A549 treated with Hydrocortisone at 1 μM for 4 hours (cell line): ENCODE measurements at places on chromosomes 2 and 18. TPM values are rescaled to one million over a fixed set of nuclear protein-coding genes. Genes with fewer than 3 reads are reported as not detected.

The SEPTIN2 gene
- total RNA-seq = 232 to 336 TPM (median 263 TPM) in 5 replicates

The INPP5D gene
- 0.43 to 0.69 TPM (median 0.54 TPM) in 5 replicates for total RNA-seq

The G6PC2 gene
- total RNA-seq = not detected in 5 replicates

The LRRTM1 gene
- total RNA-seq = not detected in 5 replicates

The KIF1A gene
- 0.74 to 1.4 TPM (median 0.84 TPM) in 5 replicates for total RNA-seq

The PARD3B gene
- 0.61 to 1.5 TPM (median 0.94 TPM) in 5 replicates for total RNA-seq

The FNDC4 gene
- total RNA-seq = 3.5 to 5.8 TPM (median 4.4 TPM) in 5 replicates

The SLC9A2 gene
- total RNA-seq = 2.8 to 3.8 TPM (median 3.0 TPM) in 5 replicates

The DRC1 gene
- 0.21 to 0.45 TPM (median 0.30 TPM) in 5 replicates for total RNA-seq

The ERBB4 gene
- not detected in 5 replicates for total RNA-seq

The BMP10 gene
- total RNA-seq = not detected in 5 replicates

The NETO1 gene
- total RNA-seq = not detected in 5 replicates

The MAP3K19 gene
- not detected in 5 replicates for total RNA-seq

The GALNT14 gene
- total RNA-seq = 43.9 to 46.3 TPM (median 45.4 TPM) in 5 replicates

The HEATR5B gene
- 5.6 to 9.0 TPM (median 7.2 TPM) in 5 replicates for total RNA-seq

The TUBA3D gene
- 5.1 to 10.0 TPM (median 5.8 TPM) in 5 replicates for total RNA-seq

The MYL1 gene
- not detected in 5 replicates for total RNA-seq

The PROC gene
- total RNA-seq = 4.1 to 5.5 TPM (median 4.7 TPM) in 5 replicates

The GRHL1 gene
- total RNA-seq = 0.72 to 1.2 TPM (median 0.84 TPM) in 5 replicates

The IL18R1 gene
- 1.0 to 1.4 TPM (median 1.2 TPM) in 5 replicates for total RNA-seq

The REG3G gene
- total RNA-seq = not detected in 5 replicates

The ATG9A gene
- 37.7 to 55.7 TPM (median 44.1 TPM) in 5 replicates for total RNA-seq

The KCNF1 gene
- total RNA-seq = 21.4 to 40.2 TPM (median 30.3 TPM) in 5 replicates

The LRATD1 gene
- 0.05 to 0.10 TPM (median 0.10 TPM) in 5 replicates for total RNA-seq

The UGT1A10 gene
- total RNA-seq = 0.08 to 0.09 TPM in 2 of 5 replicates, not detected in the others

The SLC9A4 gene
- not detected in 5 replicates for total RNA-seq

The TMEM247 gene
- total RNA-seq = not detected in 5 replicates

The KHK gene
- total RNA-seq = 8.7 to 10.9 TPM (median 9.3 TPM) in 5 replicates

The EMILIN1 gene
- 0.32 to 0.55 TPM (median 0.48 TPM) in 5 replicates for total RNA-seq

The PUM2 gene
- total RNA-seq = 32.0 to 52.9 TPM (median 41.7 TPM) in 5 replicates

The LYPD1 gene
- total RNA-seq = 14.6 to 20.6 TPM (median 15.7 TPM) in 5 replicates

The LIMS3 gene
- total RNA-seq = not detected in 5 replicates

The TAF1B gene
- 25.0 to 45.0 TPM (median 25.7 TPM) in 5 replicates for total RNA-seq

The TBC1D8 gene
- total RNA-seq = 76.4 to 104 TPM (median 96.6 TPM) in 5 replicates

The SIGLEC15 gene
- 0.05 to 0.06 TPM in 2 of 5 replicates, not detected in the others for total RNA-seq

The DSG1 gene
- total RNA-seq = not detected in 5 replicates

The WNT6 gene
- 0.14 to 0.40 TPM (median 0.28 TPM) in 5 replicates for total RNA-seq

The TCF23 gene
- not detected in 5 replicates for total RNA-seq

The CNRIP1 gene
- total RNA-seq = 1.7 to 2.1 TPM (median 1.8 TPM) in 5 replicates
